ENCODE measurements at places on chromosomes 6 and 20.

GRCh38 chr6:156779206-156780094 is 2.3 kb downstream of the ARID1B start:
- DNase-seq: peak; percentile 77

DNA sequence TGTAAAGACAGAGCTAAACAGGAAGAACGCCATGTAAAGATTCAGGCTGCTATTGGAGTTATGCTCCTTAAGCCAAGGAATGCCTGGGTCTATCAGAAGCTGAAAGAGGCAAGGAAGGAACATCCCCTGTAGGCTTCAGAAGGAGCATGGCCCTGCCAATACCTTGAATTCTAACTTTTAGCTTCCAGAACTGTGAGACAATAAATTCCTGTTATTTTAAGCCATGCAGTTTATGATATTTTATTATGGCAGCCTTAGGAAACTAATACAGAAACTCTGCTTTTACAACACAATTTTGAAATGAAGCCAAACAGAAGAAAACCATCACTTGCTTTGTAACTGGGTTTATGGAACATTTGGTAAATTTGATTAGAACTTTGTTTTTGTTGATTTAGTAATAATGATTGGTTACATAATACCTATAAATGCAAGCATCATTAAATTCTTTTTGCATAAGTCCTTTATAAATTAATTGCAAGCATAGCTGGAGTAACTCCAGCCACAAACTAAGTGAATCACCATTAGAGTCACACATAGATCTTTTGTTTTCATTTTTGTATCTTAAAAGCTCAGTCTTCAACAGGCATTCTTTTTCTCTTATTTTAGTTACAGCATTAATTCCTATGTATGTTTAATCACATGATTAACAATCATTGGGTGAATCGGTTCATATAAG is 33.5 kb upstream of the TSPYL1 start:
- no peak for DNase-seq

DNA sequence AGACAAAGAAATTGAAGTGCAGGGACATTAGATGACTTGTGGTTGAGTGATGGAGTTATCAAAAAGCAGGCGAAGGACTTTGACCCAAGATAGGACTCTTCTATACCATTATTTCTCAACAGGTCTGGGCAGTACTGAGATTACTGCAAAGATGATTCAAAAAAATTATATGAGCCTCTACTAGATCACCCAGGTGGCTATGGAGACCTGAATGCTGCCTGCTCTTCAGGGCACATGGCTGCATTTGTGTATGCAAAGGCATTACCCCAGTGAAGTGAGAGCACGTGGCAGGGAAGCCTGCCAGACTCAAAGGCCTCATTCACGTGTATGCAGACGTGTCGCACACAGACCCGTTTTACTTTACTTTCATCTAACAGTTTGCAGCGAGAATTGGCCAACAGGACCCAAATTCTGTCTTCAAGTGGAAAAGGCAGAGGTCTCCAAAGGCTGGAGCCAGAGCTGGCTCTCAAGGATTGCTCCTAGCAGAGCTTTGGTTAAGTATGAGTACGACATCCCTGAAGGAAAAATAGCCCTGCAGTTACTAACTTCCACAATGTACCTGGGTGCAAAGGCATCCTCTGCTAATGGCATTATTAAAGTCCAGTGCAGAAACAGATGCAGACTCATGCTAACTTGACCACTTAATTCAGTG is 113.8 kb upstream of the ARMC2 start:
- no peak for DNase-seq

GRCh38 chr20:56954797-56955196 is 311.6 kb downstream of the BMP7 start:
- DNase-seq: no peak

GRCh38 chr6:81636930-81637568 is 115.4 kb downstream of the TENT5A start:
- no peak for DNase-seq

DNA sequence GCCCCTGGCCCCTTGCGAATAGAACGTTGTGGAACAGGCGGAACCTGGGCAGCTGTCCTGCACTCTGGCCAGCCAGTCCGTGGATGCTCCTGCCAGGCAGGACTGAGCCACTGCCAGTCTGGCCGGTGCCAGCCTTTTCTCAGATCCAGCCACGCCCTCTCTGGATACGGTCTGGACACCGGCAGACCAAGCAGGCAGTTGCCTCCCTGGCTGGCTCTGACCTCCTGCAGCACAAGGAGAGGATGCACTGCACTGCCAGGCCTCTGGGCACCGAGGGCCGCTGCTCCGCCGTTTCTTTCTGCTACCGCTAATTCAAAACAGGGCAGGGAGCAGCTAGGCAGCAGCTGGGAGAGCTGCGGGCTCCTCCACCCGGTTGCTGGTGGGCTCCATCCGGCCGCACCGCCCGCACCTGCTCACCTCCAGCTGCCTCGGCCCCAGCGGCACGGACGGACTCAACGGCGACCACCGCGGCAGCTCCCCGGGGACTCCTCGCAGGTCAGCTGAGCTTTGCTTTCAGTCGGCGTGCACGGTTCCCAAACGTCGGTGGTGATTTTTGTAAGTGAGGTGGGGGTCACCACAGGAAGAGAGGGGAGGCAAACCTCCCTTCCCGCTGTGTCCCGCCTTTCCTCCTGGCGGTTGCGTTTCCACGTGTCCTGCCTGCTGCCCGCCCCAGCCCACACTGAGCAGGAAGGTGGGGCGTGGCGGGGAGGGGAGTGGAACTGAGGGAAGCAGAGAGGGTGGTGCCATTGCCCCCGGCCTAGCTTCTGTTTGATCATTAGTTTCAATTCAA is 30.3 kb upstream of the AFDN start:
- peak; percentile 70 for DNase-seq

- no peak for DNase-seq
Measured at GRCh38 chr6:133315811-133316210, 74.7 kb downstream of the EYA4 start.

GRCh38 chr20:63225082-63225454 is 9.1 kb upstream of the YTHDF1 start:
- DNase-seq: no peak

- no peak for DNase-seq
Measured at GRCh38 chr6:107509506-107509905, 19.6 kb downstream of the SOBP start.
